Left renal pelvis (tissue), 4 donors: ENCODE measurements at places on chromosomes 1 and 21. TPM values are rescaled to one million over a fixed set of nuclear protein-coding genes. Genes with fewer than 3 reads are reported as not detected.

The CD5L gene
- polyA plus RNA-seq: not detected

The ARF1 gene
- 345 TPM for polyA plus RNA-seq

The HLX gene
- polyA plus RNA-seq: 9.3 TPM

The NUF2 gene
- polyA plus RNA-seq: 30.5 TPM

The HMCN1 gene
- 78.0 TPM for polyA plus RNA-seq

The FOXO6 gene
- polyA plus RNA-seq: 2.2 TPM

The FABP3 gene
- 79.0 TPM for polyA plus RNA-seq

The VPS45 gene
- polyA plus RNA-seq: 65.7 TPM
